A172 (cell line): ENCODE measurements at places on chromosomes 7 and 10.

GRCh38 chr10:117500456-117500855 is 42.1 kb upstream of the EMX2 start:
- no peak for DNase-seq

DNA sequence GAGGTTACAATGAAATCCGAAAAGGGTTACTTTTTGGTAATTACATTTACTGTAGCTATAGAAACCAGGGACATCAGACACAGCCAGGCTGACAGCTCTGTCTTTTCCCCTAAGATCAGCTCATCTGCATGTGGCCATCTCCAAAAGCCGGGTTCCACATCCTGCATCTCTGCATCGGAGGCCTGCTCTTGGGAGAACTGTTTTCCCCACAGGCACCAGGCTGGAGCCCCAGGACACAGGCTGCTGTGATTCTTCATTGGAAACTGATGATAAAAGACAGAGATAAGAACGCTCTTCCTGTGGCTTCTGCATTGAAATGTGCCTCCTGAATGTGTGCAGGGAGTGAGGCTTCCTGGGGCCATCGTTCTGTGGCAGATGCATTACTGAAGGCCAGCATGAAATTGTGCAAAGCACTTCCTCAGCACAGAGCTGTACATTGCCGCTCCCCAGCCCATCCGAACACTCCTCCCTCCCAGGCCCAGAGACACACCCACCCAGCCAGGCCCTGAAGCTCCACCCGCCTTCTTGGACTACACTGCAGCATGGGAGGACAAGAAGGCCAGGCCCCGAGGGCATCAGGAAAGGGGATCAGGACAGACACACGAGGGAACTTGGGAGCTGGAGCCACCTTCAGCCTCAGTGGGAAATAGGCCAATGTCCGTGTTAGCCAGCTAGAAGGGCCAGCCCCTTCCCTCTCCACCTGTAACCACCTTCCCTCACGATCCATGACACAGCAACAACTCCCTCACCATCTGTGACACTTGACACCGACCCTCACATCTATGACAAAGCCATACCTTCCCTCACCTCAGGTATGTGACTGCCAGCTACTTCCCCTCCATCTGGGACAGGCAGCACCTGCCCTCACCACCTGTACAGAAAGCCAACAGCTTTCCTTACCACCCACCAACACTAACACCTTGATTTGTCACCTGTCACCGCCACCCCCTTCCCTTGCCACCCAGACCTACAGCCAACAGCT is 113.2 kb downstream of the GRID1 start:
- DNase-seq = no peak

GRCh38 chr7:152365982-152366603 is 69.7 kb downstream of the KMT2C start:
- DNase-seq = no peak

- no peak for DNase-seq
Measured at GRCh38 chr10:124316326-124316725, 102.4 kb downstream of the OAT start.

DNA sequence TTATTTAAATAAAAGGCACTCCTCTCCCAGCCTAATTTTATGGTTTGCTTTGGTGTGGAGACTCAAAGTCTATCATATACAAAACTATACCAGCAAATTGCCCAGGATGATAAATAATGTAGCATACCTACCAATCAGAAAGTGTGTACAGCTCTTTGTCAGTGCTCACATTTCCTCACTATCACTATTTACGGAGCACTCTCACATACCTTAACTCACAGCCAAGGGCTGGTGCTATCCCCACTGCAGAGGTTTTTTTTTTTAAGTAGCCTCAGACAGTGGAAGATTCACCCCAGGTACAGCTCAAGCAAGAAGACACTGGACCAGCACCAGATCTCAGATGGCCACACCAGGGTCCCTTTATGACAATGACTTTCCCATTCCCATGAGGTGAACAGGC is 2.5 kb downstream of the PDLIM1 start:
- no peak for DNase-seq

DNA sequence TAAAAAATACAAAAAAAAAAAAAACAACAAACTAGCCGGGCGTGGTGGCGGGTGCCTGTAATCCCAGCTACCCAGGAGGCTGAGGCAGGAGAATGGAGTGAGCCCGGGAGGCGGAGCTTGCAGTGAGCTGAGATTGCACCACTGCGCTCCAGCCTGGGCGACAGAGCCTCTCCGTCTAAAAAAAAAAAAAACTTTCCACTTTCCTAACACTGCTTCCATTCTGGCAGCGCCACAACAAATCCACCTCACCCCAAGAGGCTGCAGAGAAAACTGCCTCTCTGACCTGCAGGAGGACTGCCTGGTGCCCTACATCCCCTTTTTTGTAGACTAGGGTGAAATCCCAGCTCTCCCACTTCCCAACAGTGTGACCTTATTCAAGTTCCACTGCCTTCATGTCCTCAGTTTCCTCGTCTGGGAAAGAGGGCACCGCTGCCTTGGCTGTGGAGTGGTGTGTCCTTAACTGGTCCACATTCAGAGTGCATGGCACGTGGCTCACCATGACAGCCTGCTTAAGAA is 2.6 kb upstream of the MBL2 start:
- no peak for DNase-seq

DNA sequence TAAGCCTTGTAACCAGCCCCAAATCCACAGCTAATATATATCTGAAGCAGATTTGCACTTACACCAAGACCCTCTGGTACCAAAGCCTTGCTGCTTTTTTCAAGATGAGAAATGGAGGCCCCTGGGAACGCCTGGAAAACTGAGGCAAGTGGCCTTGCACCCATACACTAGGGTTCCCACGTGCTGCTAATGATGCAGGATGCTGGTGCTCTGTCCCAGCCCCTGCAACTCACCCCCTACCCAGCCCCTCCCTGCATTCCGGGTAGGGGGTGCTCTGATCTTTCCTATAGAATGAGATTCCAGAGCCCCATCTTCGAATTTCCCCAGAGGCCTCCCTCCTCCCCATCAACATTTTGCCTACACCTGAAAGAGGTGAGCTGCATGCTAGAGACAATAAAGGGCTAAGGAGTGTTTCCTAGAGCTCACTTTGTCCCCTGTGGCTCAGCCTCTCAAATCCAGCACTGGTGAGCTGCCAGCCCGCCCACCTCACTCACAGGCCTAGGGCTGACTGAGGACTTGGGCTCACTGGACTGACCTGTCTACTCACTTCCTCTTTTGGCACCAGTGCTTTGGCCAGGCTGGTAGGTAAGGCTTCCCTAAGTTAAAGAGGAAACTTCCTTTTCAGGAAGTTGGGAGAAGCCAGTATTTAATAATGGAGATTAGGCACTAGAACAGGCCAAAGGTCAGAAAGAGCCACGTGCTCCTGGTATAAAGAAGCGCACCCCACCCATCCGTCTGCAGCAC is 9.8 kb downstream of the RBP4 start:
- no peak for DNase-seq

DNA sequence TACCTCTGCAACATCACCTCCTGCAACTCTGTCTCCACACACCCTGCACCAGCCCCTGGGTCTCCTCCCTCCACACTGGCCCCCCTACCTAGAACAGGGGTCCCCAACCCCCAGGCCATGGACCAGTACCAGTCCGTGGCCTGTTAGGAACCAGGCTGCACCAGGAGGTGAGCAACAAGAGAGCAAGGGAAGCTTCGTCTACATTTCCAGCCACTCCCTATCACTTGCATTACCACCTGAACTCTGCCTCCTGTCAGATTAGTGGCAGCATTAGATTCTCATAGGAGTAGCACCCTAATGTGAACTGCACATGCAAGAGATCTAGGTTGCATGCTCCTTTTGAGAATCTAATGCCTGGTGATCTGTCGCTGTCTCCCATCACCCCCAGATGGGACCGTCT is 108.8 kb upstream of the WDR11 start:
- DNase-seq = no peak

DNA sequence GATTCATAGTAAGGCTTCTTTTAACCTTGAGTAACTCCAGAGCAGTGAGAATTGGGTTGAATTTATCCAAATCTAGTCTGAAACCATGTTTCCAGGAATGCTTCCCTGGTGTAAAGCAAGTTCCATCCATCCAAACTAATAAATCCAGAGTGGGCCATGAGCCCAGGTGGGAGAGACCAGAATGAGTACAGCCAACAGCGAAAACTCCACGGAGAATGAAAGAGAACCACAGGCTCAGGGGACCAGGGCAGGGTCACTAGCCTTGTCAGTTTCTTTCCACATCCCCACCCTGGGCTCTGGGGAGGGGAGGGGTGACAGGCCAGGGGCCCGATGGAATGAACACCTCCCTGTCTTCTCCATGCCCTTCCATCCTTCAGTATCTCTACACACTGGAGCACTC is 180.1 kb downstream of the NEURL1 start:
- DNase-seq = no peak

DNA sequence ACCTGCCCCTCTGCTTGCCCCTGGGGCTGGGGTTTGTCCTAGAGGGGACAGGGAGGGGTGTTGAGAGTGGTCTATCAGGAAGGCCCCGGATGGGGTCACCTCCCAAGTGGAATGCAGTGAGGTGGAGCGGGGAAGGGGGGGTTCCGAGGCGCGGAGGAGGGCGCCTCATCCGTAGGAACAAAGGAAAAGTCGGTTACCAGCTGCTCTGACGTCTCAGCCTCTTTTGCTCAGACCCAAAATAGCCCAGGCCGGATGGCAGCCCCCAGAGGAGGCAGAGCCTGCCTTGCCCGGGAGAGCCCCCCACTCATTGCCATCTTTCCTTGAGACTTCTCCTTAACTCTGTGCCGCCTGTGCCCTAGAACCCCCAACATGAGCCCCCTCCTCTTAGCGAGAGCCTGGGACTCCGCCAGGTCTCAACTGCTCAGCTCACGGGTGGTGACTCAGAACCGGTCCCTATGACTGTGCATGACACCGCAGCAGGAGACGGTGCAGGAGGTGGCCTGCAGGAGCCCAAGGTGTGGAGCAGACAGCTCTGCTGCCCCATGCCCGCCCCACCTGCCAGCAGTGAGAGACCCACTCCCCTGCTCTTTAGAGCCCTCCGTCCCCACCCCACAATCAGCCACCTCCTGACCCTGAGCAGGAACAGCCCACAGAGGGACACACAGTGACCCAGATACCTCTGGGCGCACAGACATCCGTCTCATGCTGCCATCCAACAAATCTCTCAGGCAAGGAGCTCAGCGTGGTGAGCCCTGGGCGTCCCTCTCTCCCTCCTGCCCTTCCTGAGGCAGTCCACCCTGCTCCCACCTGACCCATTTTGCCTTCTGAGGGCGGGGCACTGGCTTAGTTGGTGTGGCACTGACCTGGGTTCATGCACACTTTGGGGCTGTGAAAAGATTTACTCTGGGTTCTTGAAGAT is 13.1 kb downstream of the STX1A start:
- DNase-seq = peak; percentile 90

DNA sequence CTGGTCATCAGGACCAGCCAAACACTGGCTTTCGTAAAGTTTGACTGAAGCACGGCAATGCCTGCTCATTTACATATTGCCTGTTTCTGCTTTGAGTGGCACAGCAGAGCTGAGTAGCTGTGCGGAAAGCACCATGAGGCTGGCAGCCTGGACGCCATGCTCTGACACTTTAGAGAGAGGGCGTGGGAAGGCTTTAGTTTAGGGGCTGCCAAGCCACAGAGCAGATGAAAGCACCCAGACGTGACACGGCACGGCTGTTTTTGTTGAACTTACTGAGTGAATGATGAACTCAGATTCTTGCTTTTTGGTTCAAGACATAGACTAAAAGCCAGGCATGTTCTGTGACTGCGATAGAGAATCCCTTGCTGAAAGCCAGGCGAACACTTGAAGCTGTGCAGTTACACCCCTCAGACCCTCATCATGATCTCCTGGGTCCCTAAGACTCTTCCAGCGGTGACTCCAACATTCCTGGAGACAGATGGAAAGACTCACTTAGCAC is 182.1 kb downstream of the ZMYND11 start:
- no peak for DNase-seq

DNA sequence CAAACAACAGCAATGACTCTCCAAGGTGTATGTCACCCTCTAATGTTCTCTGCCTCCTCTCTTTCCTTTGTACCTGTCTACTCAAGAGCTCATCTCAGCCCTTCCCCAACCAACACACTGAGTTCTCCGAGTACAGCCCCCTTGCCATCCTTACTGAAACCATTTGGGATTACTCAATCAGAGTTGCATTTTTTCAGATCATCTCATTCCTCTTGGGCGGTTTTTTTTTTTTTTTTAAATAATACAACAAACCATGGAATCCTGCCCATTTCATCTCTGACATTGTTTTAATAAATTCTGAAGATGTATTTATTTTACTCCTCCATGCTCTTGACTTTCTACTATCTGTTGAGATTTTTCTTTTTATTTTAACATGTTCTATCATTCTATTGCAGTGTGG is 4.2 kb upstream of the CREB3L2 start:
- no peak for DNase-seq

DNA sequence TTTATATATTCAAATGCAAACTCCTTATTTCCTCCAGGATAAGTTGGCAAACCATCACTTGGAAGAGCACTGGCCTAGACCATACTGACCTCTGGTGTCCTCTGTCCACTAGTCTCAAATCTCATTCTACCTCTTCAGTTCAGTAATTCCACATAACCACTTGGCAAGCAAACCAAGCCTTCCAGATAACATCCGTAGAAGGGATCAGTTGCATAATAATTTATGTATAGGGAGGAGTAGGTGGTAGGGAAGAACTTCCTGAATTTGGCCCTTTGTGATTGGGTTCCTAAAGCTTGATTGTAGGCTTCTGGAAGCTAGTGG is 55.0 kb downstream of the WAC start:
- peak; percentile 62 for DNase-seq

DNA sequence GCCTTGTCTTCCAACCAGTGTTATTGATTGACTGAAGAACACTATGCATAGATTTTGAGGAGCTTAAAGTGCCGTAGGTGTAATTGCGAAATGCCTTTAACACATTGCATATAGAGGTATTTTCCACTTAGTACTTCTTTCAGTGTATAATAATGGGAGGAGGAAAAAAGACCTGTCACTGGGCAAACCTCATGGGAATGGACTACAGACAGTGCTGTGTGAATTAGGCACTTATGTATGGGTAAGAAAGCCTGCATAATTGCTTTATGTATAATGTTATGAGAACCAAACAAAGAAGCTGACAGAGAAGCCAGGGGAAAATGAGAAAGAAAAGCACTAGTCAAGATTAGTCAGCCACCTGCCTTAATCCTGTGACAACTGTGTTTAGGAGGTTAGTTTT is 12.4 kb upstream of the SCRN1 start:
- no peak for DNase-seq

- peak; percentile 19 for DNase-seq
Measured at GRCh38 chr10:6580279-6581029, 378 bp upstream of the PRKCQ start.

DNA sequence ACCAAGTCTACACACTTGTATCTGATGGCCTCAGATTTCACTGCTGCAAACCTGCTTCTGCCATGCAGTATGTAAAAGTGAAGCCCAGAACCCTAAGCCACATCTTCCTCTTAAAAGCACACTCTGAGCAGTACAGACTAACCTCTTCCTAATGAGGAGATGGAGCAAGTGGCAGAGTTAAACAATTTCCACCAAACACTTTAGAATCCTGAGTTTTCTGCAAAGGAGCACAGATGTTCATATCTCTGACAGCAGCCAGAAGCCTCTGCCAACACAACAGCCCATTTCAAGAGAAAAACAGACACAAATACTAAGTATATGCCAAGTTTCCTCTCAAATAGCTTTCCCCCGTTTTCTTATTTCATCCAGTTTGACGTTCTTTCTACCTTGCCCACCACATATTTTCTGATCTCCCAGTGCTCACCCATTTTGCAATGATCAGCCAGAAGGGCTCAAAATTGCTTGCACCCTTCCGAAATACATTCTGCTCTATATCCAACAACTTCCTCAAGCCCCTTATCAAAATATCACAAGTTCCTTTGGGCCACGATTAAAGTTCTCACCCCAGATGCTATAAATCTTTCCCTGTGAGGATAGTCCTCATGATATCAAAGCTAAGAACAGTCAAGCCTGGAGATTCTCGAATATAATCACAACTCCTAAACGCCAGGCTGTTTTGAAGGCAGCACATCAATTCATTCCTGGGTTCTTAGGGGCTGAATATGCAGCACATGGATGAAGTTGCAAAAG is 27.5 kb downstream of the ELMO1 start:
- no peak for DNase-seq
